ENCODE measurements at places on chromosomes 1 and 21.

DNA sequence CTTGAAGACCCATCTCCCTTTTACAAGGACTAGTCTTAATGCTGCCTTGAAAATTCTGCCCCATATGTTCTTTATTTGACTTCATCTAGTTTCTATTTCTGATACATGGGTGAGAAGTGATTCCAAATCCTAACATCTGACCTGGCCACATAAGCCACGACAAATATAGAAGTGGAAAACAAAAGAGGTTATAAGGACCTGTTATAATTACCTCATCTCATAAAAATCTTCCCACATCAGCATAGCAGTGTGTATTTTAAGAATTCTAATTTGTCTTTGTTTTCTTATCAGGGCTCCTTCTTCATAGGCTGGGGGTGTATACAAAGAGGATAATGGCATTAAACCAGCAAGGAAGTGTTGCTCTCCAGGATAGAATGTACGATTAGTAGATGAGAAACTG, 1007.4 kb downstream of the TTLL7 start:
- DNase-seq: no peak

- DNase-seq: peak; percentile 79
Measured at GRCh38 chr1:160260406-160261382, 1.7 kb downstream of the DCAF8 start.

- DNase-seq: no peak
Measured at GRCh38 chr1:3174487-3175247, 105.7 kb downstream of the PRDM16 start.

DNA sequence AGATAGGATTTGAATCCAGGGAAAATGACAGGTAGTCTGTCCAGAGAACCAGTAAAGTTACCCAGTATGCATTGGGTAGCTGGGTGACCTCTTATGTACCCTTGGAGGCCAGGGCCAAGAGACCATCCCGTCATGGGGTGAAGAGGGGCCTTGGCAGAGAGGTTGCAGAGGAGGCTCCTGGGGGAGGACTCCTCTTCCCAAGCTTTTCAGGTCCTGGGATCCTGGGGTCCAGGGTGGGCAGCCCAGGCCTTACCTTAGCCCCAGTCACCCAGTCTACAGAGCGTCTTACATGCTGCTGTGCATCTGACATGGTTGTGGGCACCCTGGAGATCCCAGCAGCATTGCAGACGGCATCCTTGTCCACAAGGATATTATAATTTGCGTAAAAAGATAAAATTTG, 14.0 kb downstream of the PMF1 start:
- no peak for DNase-seq

GRCh38 chr1:165324050-165324449, 32.5 kb downstream of the LMX1A start:
- no peak for DNase-seq

- no peak for DNase-seq
Measured at GRCh38 chr1:168665975-168666374, 63.0 kb downstream of the DPT start.

- no peak for DNase-seq
Measured at GRCh38 chr1:198298640-198299039, 141.8 kb downstream of the NEK7 start.

DNA sequence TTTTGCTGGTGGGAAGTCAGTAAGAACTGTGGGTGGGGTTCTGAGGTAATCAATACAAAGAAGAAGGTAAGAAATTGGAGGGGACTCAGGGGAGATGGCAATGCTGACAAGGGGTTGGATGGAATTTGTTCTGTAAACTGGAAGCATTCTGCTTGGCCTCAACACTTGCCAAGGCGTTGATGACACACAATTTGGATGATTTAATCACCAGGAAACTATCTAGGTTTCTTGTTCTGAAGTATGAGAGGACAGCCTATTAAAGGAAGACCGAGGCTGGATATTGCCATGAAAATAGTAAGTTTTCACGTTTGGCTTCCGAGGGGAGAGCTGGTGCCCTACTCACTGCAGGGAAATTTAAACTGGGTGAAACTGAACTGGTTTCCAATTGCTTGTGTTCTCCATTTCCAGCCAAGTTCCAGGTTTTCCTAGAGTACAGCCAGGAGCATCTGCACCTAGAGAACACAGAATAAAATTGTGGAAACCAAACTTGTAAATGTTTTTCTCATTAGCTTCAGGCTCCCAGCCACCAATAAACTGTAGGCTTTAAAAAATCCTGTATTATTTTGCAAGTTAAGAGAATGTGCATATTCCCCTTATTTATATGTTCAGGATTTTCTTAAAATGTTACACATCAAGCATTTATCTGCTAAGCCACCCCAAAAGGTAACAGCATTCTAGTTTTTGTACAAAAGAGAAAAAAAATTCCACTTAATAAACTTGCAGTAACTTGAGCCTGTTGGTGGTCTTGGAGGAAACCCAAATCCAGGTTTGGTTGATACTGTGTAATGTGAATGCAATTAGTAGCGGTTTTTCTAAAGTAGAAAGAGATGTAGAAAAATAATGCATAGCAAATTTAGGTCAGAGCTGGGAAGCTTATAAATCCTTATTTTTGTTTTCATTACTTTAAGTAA, 53.8 kb downstream of the ROR1 start:
- peak; percentile 44 for DNase-seq

DNA sequence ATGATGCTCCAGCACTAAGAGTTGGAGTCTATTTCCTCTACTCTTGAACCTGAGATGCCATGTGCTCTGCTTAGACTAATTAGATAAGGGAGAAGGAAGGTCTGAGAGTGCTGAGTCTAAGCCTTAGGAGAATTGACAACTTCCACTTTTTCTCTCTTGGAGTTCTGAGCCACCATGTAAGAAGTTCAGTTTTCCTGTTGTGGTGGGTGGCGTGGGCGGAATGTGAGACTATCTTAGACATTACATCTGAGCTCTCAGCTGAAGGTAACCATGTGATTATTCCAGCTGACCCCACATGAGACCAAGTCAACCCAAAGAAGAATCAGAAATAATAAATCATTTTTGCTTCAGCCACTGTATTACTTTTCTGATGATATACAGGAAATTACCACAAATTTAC, 404.5 kb upstream of the LRRC7 start:
- DNase-seq: no peak

- no peak for DNase-seq
Measured at GRCh38 chr1:73953186-73953585, 244.8 kb downstream of the LRRIQ3 start.

DNA sequence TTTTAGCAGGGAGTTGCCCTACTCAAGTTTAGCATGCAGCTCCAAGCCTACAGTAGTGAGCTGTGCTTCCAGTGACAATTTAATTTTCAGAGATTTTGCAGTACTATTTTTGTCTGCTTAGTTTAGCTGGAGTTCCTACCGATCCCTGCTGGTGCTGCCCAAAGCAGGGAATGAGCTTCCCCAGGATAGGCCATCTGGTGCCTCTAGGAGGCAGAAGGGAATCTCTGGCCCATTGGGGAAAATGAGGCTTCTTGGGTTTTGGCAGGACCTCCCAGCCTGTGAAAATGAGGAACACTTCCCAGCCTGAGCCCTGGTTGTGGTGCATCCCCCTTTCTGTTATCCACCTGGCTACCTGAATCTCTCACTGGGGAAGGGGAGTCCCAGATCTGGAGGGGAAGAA, 149.2 kb downstream of the RASAL2 start:
- DNase-seq: no peak

DNA sequence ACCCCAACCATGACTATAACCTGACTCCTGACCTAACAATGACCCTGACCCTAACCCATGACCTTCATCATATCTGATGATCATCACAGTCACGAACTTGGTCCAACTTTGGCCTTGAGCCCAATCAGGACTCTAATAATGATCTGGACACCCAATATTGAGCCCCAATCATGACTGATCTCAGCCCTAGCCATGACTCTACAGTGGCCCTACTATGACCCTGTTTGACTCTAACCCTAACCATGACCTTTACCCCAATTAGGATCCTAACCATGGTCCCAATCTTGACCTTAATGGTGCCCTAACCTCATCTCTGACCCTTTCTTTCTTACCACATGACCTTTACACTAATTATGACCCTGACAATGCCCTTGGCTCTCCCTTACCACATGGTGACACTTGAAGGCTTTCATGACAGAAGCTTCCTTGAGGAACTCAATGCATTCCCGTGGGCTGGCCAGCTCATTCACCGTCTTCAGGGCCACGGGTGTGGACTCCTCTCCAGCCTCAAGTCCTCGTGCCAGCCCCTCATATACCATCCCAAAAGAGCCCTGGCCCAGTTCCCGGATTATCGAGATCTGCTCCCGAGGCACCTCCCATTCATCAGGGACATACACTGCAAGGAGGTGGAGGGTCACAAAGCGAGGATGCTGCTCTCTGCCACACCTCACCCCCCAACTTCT, 16.2 kb downstream of the INSRR start:
- DNase-seq: no peak

- no peak for DNase-seq
Measured at GRCh38 chr1:18534810-18535205, 54.1 kb downstream of the KLHDC7A start.

DNA sequence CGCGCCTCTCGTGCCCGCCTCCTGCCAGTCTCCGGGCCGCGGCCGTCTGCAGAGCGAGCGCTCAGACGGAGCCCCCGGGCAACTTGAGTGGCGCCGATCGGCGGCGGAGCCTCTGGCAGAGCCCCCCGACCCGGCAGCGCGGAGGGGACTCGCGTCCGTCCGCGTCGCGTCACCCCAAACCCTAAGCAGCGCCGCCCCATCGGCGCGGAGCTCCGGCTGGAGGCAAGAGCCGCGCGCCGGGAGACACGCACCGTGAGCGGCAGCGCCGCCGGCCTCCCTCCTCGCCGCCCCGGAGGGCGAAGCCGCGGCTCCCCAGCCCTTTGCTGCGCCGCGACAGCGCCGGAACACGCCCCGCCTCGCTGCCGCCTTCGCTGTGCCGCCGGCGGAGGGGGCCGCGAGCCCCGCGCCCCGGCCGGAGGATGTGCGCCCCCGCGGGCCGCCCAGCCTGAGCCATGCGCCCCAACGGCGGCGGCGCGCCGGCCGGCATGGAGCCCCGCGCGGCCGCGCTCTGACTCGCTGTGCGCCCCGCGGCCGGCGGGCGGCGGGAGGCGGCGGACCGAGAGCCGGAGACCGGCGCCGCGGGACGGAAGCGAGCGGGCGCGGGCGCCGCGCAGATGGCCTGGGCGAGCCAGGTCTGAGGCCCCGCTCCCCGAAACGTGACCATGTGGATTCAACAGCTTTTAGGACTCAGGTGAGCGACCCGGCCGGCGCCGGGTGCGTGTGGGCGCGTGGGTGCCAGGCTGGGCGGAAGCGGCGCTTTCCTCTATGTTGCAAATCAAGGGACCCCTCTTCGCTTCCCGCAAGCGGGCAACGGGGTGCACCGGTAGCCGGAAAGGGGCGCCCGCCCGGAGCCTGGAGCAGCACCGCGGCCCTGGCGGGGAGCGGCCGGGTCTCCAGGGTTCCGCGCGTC, 610 bp downstream of the AJAP1 start:
- DNase-seq: no peak

DNA sequence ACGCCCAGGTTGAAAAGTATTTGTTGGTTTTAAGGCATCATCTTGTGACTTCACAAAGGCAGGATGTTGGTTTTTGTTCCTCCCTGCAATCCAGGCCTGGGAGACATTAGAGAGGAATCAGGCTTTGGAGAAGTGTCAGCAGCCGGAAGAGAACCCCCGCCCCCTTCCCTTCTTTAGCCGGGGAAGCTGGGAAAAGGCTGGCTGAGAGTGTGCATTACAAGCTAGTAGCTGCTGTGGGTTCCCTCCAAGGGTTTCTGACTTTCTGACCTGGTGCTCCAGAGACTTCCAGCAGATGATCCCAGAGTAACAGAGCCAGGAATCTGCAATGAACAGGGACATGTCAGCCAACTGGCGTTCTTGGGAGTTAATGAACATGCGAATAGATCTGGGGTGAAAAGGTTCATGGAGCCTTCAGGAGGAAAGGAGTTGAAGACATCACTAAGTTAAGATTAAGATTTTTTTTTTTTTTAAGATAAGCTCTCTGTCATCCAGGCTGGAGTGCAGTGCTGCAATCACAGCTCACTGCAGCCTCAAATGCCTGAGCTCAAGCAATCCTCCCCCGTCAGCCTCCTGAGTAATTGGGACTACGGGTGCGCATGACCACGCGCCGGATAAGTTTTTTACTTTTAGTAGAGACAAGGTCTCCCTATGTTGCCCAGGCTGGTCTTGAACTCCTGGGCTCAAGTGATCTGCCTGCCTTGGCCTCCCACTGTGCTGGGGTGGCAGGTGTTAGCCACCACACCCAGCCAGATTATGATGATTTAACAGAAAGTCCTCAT, 7.5 kb downstream of the DISP3 start:
- no peak for DNase-seq

Data from RCC 7860 (cell line).